Heart right ventricle (tissue), 16 donors: ENCODE measurements at places on chromosomes 11 and 22. TPM values are rescaled to one million over a fixed set of nuclear protein-coding genes. Genes with fewer than 3 reads are reported as not detected.

Gene APOA4
- total RNA-seq: not detected

- no peak for DNase-seq
Measured at GRCh38 chr22:49951986-49952896, 8.3 kb upstream of the PIM3 start.

DNA sequence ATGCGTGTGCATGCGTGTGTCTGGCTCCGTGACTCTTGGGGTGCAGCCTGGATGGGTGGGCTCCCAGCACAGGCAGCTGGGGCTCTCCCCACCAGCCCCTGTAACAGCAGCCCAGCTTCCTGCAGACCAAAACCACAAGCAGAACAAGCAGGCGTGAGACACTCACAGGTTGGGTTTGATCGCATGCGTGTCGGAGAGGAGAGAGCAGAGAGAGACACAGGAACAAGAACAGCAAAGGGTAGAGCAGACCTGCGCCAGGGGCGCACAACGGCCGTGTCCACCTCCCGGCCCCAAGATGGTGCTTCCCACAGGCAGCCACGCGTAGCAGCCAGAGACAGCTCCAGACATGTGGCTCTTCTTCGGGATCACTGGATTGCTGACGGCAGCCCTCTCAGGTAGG lies at the start of gene CD6:
Gene CD6 (plus strand): TSS at position 161 of the 400 bp plus-strand sequence. CDS start 186 bp downstream, at position 347.
- no peak for DNase-seq

DNA sequence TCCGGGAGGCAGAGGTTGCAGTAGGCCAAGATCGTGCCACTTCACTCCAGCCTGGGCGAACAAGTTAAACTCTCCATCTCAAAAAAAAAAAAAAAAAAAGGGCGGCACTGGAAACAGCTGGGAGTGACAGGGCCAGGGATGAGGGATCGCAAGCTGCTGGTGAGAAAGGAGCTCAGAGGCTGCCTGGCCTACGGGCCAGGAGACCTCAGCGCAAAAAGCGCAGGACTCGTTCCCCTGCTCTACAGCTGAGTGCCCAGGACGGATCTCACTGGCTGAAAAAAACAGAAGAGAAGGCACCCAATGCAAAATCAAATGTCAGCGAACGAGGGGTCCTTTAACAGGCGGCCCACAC lies 650 bp upstream of the NUP50 start:
- no peak for DNase-seq

- DNase-seq: no peak
Measured at GRCh38 chr11:93520726-93521509, 22.3 kb downstream of the SMCO4 start.

DNA sequence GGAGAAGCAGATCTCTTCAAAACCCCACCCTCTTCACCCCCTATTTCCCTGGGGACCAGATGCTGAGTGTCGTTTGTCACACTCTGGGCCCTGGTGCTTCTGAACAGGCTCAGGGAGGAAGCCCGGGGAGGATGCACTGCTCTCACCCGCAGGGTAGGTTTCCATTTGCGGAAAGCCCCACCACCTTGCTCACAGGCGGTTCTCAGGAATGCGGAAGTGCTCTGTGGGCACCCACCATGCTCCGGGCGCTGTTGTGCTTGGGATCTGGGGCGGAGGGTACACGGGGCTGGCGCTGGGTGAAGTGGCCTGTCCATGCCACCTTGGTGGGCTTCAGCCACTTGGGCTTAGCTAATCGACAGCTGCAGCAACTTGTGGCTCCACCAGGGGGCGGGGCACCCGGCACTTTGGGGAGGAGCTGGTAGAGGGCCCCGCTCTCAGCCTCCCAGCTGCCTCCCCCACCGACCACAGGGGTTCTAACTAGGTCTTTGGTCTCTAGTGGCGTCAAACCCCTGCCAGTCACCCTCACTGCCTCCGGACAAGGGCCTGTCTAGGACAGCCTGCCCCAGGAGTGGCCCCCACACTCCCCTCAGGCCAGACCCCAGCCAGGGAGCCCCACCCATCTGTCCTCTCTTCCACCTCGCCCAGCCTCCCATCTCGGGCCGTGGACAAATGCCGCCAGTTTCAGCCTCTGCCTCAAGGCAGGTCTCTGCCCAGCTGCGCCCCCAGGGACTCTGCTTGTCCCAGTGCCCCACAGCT lies 7.4 kb downstream of the NDUFV1 start:
- peak; percentile 68 for DNase-seq

DNA sequence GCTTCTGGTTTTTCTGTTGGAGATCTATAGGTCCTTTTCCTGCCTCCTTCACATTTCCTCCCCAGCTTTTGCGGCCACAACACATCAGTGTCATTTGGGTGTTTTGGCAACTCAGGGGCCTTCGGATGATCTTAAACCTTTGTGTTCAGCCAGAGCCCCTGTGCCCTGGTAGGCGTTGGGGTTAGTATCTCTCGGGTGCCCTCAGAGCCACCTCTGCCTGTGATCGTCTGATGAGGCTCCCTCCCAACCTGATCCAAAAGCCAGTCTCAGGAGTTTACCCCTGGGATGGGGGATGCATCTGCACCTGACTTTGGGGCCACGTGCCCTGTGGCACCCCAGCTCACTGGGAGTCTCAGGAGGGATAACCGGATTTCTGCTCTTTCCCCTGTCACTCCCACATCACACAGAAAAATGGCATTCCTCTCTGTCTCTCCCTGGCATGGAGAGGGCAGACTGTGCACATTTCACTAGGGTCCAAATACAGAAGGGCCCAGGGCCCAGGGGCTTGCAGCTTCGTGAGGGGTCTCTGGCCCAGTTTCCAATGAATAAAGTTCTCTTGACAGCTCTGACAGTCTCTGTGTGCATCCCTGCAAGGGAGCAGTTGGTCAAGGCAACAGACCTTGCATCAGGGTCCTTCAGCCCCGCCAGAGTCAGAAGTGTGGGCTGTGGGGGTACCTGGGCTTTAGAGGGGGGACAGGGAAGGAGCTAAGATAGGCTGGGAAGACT lies 2.6 kb downstream of the RNF26 start:
- DNase-seq: no peak

DNA sequence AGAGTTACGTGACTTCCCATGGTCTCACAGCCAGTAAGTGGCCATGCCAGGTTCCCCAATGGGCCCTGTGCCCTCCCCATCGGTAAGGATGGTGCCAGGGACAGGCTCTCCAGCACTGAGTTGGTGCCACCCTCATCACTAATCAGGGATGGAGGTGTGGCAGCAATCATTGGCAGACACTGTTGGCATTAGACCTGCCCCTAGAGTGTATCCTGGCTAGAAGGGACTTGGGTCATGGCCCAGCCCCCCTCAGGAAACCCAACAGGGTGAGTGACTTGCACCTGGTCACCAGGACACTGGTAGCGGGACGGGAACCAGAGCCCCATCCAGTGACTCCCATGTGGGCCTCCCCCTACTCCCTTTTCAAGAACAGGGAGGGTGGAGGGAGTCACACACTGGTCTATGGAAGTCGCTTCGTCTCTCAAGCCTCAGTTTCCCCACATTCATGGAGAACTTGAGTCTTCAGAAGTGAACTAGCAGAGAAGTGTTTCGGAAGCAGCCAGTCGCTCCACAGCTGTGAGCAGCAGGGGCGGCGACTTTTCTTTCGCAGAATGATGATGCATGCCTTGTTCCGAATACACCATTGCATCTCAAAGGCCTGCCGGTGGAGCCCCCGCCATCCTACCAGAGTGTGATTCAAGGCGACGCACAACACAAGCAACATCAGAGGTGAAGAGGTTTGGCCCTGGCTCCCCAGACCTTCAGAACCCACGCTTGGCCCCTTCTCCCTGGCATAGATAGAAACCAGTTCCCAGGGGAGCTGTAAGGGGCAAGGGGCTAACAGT lies 12.9 kb downstream of the MS4A10 start:
- DNase-seq: no peak

GRCh38 chr11:24642648-24643047 lies 145.8 kb downstream of the LUZP2 start:
- DNase-seq: no peak

Gene FIBIN
- 13.8 TPM for total RNA-seq
